Body of pancreas (tissue), 4 donors: ENCODE measurements at places on chromosomes 16 and 17. TPM values are rescaled to one million over a fixed set of nuclear protein-coding genes. Genes with fewer than 3 reads are reported as not detected.

DNA sequence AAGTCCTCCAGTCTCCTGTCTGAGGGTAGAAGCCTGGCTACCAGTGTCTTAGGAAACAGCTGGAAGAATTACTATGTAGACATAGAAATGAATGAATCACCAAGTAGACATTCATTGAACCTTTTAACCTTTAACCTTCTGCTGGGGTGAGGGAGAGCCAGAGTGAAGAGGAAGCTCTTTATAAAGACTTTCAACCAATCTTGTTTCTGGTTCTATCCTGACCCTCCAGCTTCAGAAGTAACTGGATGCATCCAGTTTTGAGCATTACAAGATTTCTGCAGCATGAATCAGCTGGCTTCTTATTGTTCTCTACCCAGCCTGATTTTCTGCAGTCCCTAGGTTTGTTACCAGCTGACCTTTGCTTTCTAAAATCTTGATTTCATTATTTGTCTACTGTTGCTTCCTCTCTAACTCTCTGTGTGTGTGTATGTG lies 8.5 kb downstream of the TEKT1 start:
- no peaks in the 10 kb centered on the region for H3K4me1 ChIP-seq
- H3K36me3 ChIP-seq, result no peaks in the 10 kb centered on the region
- no peak overlapping the region for H3K27ac ChIP-seq
- DNase-seq, result no peak
- H3K4me3 ChIP-seq, result no peak overlapping the region
- no peaks in the 10 kb centered on the region for H3K27me3 ChIP-seq

DNA sequence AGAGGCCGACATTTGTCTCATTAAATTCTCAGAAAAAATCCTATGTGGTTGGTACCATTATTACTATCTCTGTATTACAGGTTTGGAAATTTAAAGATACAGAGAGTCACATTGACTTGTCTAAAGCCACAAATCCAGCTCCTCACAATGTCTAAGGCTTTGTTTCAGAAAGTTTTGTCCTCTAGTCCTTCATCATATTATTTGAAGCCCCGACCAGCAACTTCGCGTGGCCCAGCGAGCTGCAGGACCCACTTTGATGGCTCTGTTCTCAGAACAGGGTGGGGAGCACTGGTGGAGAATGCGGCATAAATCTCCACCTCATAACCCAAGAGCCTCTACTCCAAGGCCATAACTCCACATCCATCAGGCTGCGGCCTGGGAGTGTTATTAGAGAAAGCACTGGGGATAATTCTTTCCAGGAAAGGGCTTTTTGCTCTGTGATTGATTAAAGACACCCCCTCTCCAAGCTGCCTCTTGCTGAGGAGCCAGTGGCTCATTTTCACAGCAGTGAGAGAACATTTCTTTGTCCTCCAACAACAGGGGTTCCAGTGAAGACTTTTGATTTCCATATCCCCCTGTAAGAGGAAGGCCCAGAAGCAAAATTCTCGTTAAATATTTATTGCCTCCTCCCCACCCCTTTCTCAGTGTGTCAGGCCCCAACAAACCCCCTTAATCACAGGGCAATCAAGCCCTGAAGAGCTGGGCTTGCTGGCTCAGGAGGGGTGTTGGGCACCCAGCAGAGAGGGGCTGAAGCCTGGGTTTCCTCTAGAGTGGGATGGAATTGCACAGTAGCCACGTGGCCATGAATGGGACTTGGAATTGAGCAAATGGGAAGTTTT lies 113.7 kb upstream of the CDH11 start:
- no peak for DNase-seq
- no peak overlapping the region for H3K4me3 ChIP-seq
- no peaks in the 10 kb centered on the region for H3K4me1 ChIP-seq
- H3K27ac ChIP-seq, result no peak overlapping the region
- H3K27me3 ChIP-seq, result no peaks in the 10 kb centered on the region

DNA sequence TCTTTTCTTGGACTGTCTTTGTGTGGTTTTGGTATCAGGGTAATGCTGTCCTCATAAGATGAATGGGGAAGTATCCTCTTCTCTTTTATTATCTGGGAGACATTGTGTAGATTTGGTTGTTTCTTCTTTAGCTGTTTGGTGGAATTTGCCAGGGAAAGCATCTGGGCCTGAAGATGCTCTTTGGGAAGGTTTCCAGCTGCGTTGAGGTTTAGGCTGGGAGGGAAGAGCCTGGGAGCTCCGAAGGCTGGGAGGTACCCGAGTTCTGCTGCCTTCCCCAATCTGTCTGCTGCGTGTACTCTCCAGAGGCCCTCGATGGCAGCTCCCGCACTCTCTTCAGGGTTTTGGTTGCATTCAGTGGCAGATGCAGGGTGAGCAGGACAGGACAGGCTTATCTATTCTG lies 25.6 kb upstream of the CRISPLD2 start:
- H3K27me3 ChIP-seq, result no peaks in the 10 kb centered on the region
- no peak for DNase-seq
- H3K27ac ChIP-seq, result no peak overlapping the region
- H3K36me3 ChIP-seq, result no peaks in the 10 kb centered on the region
- H3K4me1 ChIP-seq, result no peaks in the 10 kb centered on the region

DNA sequence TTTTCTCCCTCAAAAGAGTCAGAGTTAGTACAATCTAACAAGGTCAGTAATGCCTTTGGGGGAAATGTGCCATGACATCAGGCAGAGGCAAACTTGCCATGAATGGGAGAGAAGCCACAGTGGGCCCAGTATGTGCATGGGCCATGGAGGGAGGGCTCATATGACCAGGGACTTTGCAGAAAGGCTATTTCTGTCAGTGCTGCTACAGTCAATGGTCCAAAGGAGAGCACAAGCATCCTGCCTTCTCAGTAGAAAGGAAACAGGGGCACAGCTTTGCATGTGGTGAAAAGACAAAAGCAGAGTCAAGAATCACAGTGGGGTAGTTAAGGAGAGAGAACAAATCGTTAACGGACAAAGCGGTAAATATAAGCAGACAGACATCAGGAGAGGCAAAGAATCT lies 11.2 kb upstream of the CORO6 start:
- H3K27me3 ChIP-seq, result no peaks in the 10 kb centered on the region
- no peak for DNase-seq
- no peak overlapping the region for H3K4me3 ChIP-seq
- no peaks in the 10 kb centered on the region for H3K4me1 ChIP-seq

GRCh38 chr16:86697715-86698114 lies 119.4 kb downstream of the FOXL1 start:
- H3K36me3 ChIP-seq, result no peaks in the 10 kb centered on the region
- H3K27me3 ChIP-seq, result no peaks in the 10 kb centered on the region
- H3K4me3 ChIP-seq, result no peak overlapping the region
- no peak for DNase-seq

The PRSS27 gene
- total RNA-seq, result 2.1 TPM

GRCh38 chr17:31068291-31068690 lies 26.5 kb upstream of the NF1 start:
- H3K27me3 ChIP-seq, result no peaks in the 10 kb centered on the region
- H3K4me3 ChIP-seq, result no peak overlapping the region
- H3K4me1 ChIP-seq, result peaks cover 9% of the 10 kb centered on the region

- DNase-seq, result no peak
- H3K4me3 ChIP-seq, result no peak overlapping the region
- H3K4me1 ChIP-seq, result peaks cover 2% of the 10 kb centered on the region
- peaks cover 33% of the 10 kb centered on the region for H3K36me3 ChIP-seq
- no peaks in the 10 kb centered on the region for H3K27me3 ChIP-seq
Measured at GRCh38 chr17:4108397-4108796, 34.4 kb downstream of the ZZEF1 start.

The KARS1 gene
- total RNA-seq, result 49.8 TPM

GRCh38 chr17:32492264-32492589 lies 5.4 kb downstream of the CDK5R1 start:
- H3K27me3 ChIP-seq, result no peaks in the 10 kb centered on the region
- DNase-seq, result no peak
- H3K4me3 ChIP-seq, result no peak overlapping the region
- no peaks in the 10 kb centered on the region for H3K36me3 ChIP-seq
- H3K4me1 ChIP-seq, result peaks cover 23% of the 10 kb centered on the region
- H3K27ac ChIP-seq, result no peak overlapping the region

The PRR35 gene
- not detected for total RNA-seq

- no peaks in the 10 kb centered on the region for H3K27me3 ChIP-seq
- H3K36me3 ChIP-seq, result no peaks in the 10 kb centered on the region
- no peaks in the 10 kb centered on the region for H3K4me1 ChIP-seq
Measured at GRCh38 chr16:73526011-73526804, 478.3 kb upstream of the ZFHX3 start.

The KRT27 gene
- not detected for total RNA-seq

- no peak overlapping the region for H3K27ac ChIP-seq
- H3K27me3 ChIP-seq, result no peaks in the 10 kb centered on the region
- H3K36me3 ChIP-seq, result no peaks in the 10 kb centered on the region
- H3K4me1 ChIP-seq, result no peaks in the 10 kb centered on the region
Measured at GRCh38 chr17:64686705-64687104, 24.6 kb upstream of the SMURF2 start.

DNA sequence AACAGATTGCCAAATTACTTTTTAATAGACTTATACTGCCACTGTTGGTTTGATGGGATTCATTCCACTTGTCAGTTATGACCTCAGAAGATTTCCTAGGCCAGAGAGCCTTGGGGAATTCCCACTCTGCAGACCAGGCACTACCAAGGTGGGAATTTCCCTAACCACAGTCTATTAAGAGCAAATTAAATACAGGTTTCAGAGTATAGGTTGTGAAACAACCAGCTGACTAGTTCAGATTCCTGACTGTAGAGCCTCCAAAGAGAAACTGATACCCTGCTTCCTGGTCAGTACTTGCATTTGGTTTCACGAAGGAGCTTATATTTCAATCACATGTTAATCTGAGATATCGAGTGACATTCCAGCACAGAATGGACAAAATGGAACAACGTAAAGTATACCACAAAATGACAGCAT lies 186.5 kb downstream of the STX8 start:
- no peak overlapping the region for H3K4me3 ChIP-seq
- no peak for DNase-seq
- no peaks in the 10 kb centered on the region for H3K36me3 ChIP-seq
- H3K27me3 ChIP-seq, result no peaks in the 10 kb centered on the region

The SCN4A gene
- 1.3 TPM for total RNA-seq

The PRAC2 gene
- total RNA-seq, result not detected

The APOBR gene
- total RNA-seq, result 1.0 TPM

- no peaks in the 10 kb centered on the region for H3K27me3 ChIP-seq
- H3K27ac ChIP-seq, result peak overlapping the region; percentile 72
- peaks cover 21% of the 10 kb centered on the region for H3K4me1 ChIP-seq
- no peak overlapping the region for H3K4me3 ChIP-seq
Measured at GRCh38 chr17:75722542-75723095, 1.4 kb downstream of the ITGB4 start.

DNA sequence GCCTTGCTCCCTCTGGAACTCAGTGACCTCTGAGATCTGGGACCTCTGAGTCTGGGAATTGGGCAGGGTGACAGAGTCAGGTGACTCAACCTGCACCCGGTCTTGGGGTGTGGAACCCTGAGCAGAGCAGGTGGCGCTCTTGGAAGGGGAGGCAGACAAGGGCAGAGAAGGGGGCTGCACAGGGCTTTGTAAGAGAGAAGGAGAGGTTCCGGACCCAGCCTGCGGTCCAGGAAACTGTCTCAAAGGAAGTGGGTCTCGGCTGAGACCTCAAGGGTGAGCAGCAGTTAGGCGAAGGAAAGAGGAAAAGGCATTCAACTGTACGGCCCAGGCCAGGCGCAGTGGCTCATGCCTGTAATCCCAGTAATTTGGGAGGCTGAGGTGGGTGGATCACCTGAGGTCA lies 10.0 kb upstream of the RIPOR1 start:
- H3K4me3 ChIP-seq, result no peak overlapping the region
- no peaks in the 10 kb centered on the region for H3K36me3 ChIP-seq
- no peaks in the 10 kb centered on the region for H3K27me3 ChIP-seq
- no peak for DNase-seq
- peaks cover 16% of the 10 kb centered on the region for H3K4me1 ChIP-seq

GRCh38 chr17:82014432-82014831 lies 8.2 kb downstream of the CENPX start:
- no peaks in the 10 kb centered on the region for H3K36me3 ChIP-seq
- no peak for DNase-seq
- H3K4me3 ChIP-seq, result no peak overlapping the region
- no peak overlapping the region for H3K27ac ChIP-seq
- H3K4me1 ChIP-seq, result peaks cover 21% of the 10 kb centered on the region

DNA sequence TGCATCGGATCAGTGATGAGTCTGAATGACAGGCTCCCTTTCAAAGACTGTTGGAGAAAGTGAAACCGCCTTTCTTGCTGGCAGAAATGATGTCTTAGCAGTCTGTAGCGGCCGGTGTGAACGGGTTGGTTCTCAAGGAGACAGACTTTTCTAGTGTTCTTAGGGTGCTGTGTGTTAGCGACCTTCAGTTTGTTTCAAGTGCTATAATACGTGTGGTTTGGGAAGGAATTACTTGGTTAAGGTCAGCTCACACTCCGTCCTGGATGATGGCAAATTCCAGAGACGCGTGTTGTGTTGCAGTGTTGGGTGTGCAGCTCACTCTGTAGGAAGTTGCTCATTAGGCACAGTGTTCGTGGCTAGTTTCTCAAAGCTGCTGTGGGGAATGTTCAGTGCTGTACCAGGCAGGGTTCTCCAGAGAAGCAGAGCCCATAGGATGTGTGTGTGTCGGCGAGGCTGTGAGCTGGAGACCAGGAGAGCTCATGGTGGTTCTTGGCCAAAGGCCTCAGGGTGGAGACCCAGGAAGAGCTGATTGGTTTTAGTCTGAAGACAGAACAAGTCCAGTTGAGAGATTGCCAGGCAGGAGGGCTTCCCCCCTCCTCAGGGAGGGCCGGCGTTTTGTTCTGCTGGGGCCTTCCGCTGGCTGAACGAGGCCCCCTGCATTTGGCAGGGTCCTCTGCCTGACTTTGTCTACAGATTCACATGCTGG lies 37.6 kb downstream of the ZNF750 start:
- H3K4me1 ChIP-seq, result no peaks in the 10 kb centered on the region
- DNase-seq, result no peak
- H3K27ac ChIP-seq, result no peak overlapping the region

DNA sequence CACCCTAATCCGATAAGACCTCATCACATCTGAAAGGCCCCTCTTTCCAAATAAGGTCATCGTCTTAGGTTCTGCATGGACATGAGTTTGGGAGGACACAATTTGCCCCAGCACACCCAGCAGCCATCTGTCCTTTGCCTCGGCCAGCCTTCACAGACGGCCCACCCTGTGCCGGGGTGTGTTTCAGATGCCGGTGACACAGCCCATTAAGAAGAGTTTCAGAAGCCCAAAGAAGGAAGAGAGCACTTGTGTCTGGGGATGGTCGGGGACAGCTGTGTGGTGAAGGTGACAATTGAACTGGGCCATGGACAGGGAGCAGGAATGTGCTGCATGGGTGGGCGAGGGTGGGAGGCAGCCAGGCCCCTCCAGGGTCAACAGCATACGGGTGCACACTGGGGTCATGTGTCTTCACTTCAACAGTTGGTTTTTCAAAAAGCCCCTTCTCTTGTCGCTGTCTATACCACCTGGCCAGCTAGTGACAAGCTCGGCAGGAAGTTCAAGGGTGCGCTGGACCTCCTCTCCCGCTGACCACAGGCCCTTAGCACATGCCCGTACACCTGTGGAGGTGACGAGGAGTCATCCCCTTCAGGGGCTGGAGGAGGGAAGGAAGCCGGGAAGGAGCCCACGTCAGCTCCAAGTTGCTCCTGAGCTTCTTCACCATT lies 183.1 kb downstream of the C16orf95 start:
- H3K4me1 ChIP-seq, result no peaks in the 10 kb centered on the region
- no peak overlapping the region for H3K27ac ChIP-seq
